Mucosa of descending colon (tissue), 3 donors: ENCODE measurements at places on chromosomes 5 and 9. TPM values are rescaled to one million over a fixed set of nuclear protein-coding genes. Genes with fewer than 3 reads are reported as not detected.

Gene GADD45G
- total RNA-seq: 18.4 TPM

Gene BTNL8
- total RNA-seq: 82.2 TPM

Gene SV2C
- 1.2 TPM for total RNA-seq

Gene GMCL2
- not detected for total RNA-seq

Gene UBAP2
- 39.1 TPM for total RNA-seq
